Germinal center (tissue), 1 donor: ENCODE measurements at places on chromosomes 12 and 14.

GRCh38 chr14:91458612-91459011 lies 41.0 kb upstream of the CCDC88C start:
- DNase-seq: no peak

DNA sequence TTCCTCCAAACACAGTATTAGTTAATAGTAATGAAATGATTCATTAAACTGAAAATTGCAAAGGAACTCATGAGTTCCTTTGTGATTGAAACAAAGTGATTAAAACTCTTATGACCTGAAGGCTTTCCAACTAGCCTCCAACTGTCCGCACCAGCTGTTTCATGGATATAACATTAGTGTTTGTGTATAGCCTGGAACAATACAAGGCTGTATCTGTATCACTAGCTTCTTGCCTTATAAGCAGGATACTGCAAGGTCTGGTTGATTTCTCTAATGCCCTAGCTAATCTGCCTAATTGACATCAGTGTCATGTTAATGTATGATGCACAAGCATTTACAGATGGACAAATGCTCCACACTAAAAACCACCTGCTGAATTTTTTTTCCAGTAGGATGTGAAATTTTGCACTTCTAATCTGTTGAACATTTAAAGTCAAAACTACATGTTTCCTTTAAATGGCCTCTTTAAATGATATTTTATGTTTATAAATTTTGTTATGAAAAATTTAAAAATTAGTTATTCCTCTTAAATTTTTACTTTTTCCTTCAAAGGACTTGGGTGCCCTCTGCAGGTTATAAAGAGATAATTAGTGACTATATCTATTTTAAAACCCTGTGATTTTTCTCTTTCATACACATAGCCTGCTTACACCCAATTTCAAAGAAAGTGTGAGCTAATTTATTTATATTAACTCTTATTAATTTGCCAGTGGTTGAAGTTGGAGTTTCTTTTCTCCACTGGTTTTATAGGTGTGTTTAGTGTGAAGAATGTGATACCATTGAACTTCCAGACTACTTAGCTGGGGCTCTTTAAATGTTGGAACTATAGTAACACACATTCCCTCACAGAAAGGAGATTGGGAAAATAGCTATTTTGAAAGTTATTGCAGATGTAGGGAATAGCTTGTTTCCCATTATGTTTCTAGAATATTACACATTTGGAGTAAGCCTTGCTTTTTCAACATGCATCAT lies 25.4 kb downstream of the AP5M1 start:
- DNase-seq: no peak

DNA sequence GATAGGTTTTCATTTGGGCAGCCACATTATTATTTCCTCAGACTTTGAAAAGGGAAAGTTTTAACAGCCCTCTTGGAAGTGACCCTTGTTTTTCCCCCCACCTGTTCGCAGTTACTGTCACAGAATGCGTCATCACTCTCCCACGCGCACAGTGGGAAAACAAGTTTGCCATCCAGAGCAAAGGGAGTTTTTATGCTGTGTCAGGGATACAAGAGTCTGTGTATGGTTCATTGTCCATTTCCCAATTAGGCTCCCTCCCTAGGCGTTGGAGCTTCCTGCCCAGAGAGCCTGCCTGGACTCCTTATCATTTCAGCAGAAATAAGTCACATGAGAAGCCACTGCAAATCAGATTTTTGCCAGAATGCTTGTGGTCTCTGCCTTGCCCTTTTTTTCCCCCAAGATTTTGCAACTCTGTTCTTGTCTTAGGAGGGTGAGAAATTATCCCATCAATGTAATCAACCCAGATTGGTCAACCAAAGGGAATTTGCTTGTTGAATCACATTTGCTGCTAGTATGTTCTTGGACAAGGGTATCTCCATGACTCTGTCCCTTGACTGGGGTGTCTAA lies 104.1 kb downstream of the IGF1 start:
- DNase-seq: no peak

GRCh38 chr12:46659824-46660223 lies 166.0 kb downstream of the SLC38A4 start:
- no peak for DNase-seq

GRCh38 chr12:12079291-12079690 lies 8.6 kb downstream of the BCL2L14 start:
- no peak for DNase-seq

- no peak for DNase-seq
These were observed 21.3 kb upstream of the RHOJ start for GRCh38 chr14:63182968-63183367.
